HS-5 (cell line): ENCODE measurements at places on chromosomes 11 and 22.

DNA sequence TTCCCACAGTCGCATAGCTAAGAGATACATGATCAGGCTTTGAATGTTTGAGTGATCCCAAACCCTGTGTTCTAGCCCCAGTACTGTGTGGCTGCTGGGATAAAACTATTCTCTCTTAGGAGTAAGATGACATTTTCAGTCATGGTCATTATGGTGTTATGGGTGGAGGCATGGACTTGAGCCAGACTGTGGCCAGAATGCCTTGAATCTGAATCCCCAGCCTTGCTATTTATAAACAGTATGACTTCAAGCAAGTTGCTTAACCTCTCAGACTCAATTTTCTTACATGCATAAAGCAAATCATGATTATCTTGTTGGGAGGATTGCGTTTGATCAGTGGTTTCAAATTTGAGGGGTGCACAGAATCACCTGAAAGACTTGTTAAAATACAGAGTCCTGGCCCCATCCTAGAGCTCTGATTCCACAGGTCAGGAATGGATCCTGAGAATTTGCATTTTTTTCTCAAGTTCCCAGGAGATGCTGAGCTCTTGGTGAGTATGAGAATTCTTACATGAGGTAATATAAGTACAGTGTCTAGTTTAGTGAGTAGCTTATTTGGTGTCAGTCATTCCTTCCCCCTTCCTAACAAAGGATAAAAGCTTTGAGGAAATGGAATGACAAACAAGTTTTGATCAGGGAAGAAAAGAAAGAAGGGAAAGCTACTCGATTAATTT lies 571.7 kb downstream of the METTL15 start:
- no peak for DNase-seq

DNA sequence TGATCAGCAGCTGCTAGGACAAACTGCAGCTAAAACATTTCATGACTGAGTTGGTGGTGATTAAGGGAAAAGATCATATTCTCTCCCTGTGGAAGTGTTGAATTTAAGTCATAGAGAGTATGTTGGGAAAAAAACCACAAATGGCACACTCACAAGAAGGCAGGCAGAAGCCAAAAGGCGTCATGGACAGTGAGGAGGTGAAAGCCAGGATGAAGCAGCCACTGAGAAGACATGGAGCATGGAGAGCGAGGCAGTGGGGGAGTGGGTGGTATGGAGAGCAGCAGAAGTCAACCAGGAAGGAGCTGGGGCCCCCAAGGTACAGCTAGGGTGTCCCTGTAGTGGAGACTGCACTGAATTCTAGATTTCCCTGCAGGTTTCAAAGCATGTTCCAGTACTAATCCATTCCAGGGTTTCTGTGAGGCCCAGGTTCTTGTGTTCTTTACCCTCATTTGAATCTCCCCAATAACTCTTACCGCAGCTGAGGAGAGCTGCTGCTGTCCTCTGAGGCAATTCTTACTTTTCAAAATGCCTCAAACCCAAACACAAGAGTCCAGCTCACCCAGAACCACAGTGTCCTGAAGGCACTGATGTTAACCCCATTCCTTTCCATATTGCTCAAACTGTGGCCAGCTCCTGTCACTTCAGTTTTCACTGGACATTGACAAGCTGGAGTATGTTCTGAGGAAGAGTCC lies 191.8 kb upstream of the E2F8 start:
- peak; percentile 56 for DNase-seq

- DNase-seq, result no peak
These were observed 552.8 kb upstream of the LRRC4C start for GRCh38 chr11:42012271-42012670.

DNA sequence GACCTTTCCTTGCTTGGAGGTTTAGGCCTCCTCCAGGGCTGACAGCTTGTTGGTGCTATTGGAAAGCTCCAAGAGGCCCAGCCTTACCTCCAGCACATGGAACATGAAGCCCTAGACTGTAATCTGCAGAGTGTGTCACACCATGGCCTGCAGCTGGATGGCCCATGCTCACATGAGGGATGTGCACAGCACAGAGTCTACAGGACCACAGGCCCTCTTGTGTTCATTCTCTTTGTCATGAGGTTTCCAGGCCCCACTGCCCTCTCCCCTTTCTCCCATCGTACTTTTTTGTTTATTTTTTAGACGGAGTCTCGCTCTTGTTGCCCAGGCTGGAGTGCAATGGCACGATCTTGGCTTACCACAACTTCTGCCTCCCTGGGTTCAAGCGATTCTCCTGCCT lies 10.0 kb downstream of the FADS1 start:
- DNase-seq, result no peak

DNA sequence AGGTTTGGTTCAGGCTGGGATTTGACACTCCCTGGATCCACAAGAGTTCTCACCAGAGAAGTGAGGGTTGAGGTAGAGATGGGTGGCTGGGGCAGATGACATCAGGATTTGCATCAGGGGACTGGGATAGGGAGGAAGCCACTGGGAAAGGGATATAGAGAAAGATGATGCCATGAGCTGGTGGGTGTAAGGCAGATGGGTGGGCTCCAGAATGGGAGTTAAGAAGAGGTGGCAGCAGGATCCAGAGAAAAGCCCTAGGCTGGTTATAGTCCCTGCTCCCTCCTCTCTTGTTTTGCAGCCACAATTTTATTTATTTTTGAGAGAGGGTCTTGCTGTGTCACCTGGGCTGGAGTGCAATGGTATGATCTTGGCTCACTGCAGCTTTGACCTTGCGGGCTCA lies 1.8 kb upstream of the C1QTNF4 start:
- DNase-seq, result no peak

- DNase-seq, result peak; percentile 13
These were observed 110.0 kb upstream of the PAX6 start for GRCh38 chr11:31921081-31921480.
